Keratinocyte (primary cell): ENCODE measurements at places on chromosomes 1 and 21.

GRCh38 chr1:54239631-54240031 is 39.7 kb downstream of the MRPL37 start:
- DNase-seq = no peak

DNA sequence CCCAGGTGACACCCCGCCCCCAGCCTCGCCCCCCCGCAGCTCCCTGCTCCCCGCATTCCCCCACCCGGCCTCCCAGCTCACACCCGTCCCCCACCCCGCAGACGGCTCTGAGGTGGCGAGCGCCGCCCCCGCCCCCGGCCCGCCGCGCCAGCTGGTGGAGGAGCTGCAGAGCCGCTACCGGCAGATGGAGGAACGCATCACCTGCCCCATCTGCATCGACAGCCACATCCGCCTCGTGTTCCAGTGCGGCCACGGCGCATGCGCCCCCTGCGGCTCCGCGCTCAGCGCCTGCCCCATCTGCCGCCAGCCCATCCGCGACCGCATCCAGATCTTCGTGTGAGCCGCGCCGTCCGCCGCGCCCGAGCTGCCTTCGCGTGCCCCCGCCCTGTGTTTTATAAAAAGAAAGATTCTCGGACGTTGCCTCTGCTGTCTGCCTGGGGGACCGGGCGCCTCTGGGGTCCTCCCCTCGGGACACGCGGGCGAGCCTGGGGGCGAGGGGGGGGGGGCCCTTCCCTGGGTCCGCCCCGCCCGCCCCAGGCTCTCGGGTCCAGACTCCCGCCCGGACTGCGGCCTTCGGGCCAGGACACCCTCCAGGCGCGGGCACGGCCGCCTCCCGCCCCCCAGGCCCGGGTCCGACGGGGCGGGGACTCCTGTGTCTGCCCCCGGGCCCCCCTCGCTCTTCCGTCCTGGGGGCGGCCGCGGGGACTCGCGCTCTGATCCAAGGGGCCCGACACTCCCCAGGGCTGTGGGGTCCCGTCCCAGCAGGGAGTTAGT is 1.6 kb upstream of the MMP23B start:
- DNase-seq = no peak

- no peak for DNase-seq
These were observed 319.4 kb downstream of the SIPA1L2 start for GRCh38 chr1:232310541-232310940.

- no peak for DNase-seq
These were observed 10.6 kb upstream of the LDLRAD1 start for GRCh38 chr1:54028306-54029251.

- no peak for DNase-seq
These were observed 26.5 kb upstream of the PLA2G2C start for GRCh38 chr1:20212685-20213331.

DNA sequence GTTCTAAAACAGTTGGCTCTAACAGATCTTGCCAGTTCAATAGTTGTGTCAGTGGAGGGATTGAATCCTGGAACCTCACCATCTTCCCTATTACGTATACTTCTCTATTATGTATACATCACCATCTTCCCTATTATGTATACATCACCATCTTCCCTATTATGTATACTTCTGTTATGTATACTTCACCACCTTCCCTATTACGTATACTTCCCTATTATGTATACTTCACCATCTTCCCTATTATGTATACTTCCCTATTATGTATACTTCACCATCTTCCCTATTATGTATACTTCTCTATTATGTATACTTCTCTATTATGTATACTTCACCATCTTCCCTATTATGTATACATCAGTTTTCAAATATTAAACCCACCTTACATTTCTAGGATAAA is 34.4 kb upstream of the HP1BP3 start:
- DNase-seq = no peak

GRCh38 chr21:35563885-35564451 is 496.4 kb downstream of the SETD4 start:
- no peak for DNase-seq

DNA sequence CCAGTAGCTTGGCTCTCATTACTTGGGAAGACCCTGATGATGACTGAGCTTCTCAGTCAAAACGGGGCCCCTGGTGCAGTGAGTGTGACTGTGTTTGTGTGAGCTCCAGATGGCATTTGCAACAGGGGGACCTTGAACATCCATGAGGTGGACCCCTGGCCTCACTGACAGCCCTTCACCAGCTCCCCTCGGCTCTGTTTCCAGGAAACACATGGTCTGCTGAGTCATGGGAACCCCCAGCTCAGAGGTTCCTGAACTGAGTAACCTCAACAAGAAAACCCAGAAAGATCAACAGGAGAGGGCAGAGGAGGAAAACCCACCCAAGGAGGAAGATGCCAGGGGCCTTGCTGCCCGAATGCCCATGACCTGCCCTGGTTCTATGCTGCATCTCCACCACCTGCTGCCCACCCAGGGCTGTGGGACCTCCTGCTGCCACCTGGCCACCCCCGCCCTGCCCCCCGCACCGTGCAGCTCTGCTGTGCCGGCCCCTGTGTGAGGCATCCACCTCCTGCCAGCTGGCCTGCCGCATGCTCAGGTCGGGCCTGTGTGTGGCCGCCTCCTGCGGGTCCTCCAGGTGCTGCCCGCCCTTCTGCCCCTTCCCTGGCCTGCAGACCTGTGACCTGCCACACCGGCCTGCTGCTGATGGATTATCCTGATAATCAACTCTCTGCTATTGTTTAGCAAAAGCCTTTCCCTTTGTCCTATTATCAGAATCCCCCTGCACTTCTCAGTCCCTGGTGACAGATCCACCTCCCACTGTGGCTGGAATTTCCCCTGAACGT is 4.2 kb upstream of the KRTAP12-1 start:
- DNase-seq = no peak
